ENCODE measurements at places on chromosomes 12 and 14.

GRCh38 chr12:56487448-56488040 is 417 bp downstream of the GLS2 start:
- no peak for DNase-seq

- peak; percentile 46 for DNase-seq
Observed at GRCh38 chr14:75418850-75419768, 8.7 kb upstream of the JDP2 start.

GRCh38 chr12:74747305-74747704 is 209.7 kb downstream of the ATXN7L3B start:
- no peak for DNase-seq

DNA sequence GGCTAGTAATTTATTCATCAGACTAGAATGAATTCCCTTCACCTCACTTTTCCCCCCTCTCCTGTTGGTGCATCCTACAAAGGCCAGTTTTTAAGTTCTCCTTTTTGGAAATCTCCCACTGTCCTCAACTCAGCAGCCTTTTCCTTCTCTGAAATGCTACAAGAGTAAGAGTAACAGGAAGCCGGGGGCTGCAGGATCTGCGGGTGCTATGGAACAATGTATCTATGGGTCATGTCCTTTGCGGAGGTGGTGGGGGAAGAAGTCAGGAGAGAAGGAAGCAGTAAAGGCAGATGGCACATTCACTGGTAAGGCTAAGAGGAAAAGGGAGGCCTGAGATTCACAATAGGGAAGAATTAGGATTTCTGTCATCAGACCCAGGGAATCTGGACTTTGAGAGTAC is 22.2 kb upstream of the TESC start:
- DNase-seq: no peak

DNA sequence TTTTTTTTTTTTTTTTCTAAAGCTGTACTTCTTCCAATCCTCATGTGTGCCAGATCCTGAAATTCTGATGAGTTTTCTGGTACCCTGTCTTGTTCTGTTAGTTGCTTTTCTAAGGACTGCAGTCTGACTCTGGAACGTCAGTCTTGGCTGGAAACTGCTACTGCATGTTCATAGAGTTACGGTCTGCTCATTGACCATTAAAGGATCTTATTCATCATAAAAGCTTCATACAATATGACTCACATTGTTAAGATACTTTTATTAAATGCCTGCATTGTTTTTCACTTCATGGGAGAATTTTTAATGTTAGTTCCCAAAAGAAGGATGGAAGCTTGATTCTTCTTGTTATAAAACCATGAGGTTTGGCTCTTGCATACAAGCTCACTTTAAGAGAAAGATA is 233.6 kb downstream of the SYT10 start:
- DNase-seq: no peak

DNA sequence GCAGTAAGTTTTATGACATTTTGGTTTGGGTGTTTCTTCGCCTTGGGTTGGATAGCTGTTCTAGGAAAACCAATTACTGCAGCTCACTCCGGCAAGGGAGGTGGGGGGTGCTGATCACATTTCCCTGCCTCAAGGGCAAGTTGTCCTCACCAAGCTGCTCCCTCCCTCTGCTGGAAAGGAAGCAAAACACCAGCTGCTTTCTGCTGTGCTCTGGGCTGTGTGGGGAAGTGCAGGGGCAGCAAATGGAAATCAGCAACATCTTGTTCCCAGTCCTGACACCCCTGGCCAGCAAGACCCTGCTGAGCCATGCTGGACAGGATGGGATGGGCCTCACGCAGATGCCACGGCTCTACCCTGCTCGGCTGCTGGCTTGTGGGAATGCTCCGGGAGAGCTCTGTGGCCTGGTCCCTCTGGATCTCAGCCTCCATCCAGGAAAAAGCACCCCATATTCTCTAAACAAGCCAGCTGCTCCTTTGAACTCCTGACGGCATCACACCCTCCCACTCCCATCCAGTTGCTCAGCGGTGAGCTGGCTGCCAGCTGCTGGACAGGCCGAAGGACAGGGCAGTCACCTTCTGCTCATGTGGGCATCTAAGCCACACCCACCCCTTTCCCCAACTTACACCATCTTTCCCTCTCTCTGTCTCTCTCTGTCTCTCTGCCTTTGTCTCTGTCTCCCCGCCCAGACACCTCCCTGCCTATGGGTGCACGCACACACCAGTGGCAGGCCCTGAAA is 52.4 kb upstream of the EIF5 start:
- DNase-seq: no peak

GRCh38 chr12:11778713-11779685 is 129.5 kb downstream of the ETV6 start:
- no peak for DNase-seq

GRCh38 chr12:4267704-4268328 is 5.7 kb upstream of the CCND2 start:
- no peak for DNase-seq

- no peak for DNase-seq
Observed at GRCh38 chr14:34926552-34926951, 51.4 kb upstream of the BAZ1A start.

DNA sequence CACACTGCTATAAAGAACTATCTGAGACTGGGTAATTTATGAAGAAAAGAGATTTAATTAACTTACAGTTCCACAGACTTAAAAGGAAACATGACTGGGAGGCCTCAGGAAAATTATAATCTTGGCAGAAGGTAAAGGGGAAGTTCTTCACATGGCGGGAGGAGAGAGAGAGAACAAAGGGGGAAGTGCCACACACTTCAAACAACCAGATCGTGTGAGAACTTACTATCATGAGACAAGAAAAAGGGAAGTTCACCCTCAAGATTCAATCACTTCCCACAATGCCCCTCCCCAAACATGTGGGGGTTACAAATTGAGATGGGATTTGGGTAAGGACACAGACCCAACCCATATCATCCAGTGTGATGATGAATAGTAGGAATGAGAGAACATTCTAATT is 366.5 kb downstream of the LRFN5 start:
- DNase-seq: no peak

- no peak for DNase-seq
Observed at GRCh38 chr12:32451816-32452215, 52.5 kb downstream of the FGD4 start.

DNA sequence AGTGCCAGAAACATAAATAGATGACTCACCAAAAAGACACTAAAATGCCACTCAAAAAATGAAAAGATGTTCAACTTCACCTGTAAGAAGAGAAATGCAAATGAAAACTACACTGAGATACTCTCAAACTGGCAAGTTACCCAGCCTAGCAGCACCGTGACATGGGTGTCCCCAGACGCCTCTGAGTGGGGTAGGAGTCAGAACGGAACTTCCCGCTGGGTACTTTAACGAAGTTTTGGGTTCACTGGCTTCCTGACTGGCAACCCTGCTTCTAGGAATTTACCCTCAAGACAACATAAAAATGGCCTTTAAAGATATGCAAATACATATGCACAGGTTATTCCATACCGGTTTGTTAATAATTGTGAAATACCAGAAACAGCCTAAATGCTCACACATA is 52.6 kb downstream of the RIMBP2 start:
- no peak for DNase-seq

- no peak for DNase-seq
Observed at GRCh38 chr12:12404297-12404696, 47.4 kb downstream of the BORCS5 start.

DNA sequence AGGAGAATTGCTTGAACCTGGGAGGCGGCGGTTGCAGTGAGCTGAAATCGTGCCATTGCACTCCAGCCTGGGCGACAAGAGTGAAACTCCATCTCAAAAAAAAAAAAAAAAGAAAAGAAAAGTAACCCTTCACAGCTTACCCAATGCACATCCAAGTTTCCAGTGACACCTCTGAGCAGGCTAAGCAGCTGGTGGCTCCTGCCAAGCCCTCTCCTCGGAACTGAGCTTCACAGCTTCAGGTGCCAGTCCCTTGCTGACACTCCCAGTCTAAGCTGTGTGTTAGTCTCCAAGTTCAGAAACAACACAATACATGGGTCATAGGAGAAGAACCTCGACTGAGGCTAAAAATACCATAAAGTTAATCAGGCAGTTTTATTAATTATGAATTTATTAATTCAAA is 7.9 kb downstream of the CD9 start:
- DNase-seq: no peak

DNA sequence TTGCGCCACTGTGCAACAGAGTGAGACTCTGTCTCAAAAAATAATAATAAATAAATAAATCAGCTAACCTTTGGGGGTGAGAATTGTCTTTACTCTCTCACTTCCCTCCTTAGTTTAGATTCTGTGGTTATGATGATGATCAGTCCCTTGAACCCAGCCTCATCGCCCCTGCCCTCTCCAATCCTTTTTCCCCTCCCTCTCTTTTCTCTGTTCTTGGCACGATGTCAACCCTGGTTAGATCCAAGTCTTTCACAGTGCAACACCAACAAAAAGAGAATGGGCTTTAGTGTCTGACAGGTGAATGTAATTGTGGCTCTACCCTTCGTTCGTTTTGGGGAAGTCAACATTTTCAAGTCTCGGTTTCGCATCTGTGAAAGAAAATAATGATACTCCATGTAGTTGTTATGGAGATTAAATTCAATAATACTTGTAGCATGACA is 59.0 kb downstream of the NTN4 start:
- no peak for DNase-seq

DNA sequence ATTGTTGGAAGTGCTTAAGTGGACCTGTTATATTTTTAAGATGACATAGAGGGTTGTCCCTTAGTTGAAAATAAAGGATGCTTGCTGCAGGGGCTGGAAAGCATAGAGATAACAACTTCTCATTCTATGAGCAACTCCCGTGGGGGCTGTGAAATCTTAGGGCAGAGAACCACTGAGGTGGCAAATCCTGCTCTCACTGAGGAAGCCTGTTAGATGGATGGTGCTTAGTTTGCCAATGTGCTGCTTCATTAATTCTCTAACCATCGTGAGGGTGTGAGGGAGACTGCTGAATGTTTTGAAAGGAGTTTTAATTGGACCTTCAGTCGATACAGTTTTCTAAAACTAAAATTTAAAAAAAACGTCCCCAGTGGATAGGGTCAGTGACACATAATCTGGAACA is 46.5 kb downstream of the PTPRO start:
- DNase-seq: no peak

GRCh38 chr14:93683226-93683625 is 105.1 kb downstream of the PRIMA1 start:
- no peak for DNase-seq

GRCh38 chr14:102854091-102854703 is 68.3 kb upstream of the AMN start:
- DNase-seq: no peak

- no peak for DNase-seq
Observed at GRCh38 chr12:27940245-27940644, 32.3 kb downstream of the PTHLH start.

DNA sequence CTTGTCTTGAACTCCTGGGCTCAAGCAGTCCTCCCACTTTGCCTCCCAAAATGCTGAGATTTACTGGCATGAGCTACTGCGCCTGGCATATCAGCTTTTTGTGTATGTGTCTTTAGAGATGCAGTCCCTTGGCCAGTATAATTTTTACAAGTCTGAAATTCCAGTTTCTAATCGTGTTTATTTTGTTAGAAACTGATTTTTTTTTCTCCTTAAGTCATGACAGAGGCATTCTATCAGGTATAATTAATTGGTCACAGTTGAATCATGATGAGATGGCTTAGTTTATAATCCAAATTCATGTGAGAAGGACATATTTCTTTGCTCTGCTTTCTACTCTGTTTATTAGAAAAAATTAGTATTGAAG is 98.9 kb downstream of the PCNX1 start:
- DNase-seq: no peak

- DNase-seq: peak; percentile 30
Observed at GRCh38 chr12:66196806-66197205, 7.8 kb downstream of the IRAK3 start.

DNA sequence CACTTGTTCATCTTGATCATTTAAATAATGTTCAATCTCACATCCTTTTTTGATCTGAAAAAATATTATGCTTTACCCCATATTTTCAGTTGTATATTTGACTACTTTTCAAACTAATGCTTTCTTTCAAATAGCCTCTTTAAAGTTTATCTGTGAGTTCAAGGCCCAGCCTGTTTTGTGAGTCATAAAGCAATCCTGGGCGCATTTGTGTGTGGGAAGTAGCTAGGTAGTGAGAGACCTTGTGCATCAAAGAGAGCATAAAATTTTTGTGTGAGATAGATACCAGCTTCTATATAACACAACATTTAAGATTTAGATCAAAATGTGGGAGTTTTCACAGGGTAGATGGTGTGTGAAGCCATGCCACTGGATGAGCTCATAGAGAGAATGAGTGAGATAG is 405.6 kb downstream of the NAV3 start:
- no peak for DNase-seq

GRCh38 chr12:29521951-29522350 is 24.5 kb upstream of the OVCH1 start:
- DNase-seq: no peak

GRCh38 chr12:45186762-45187161 is 29.1 kb upstream of the ANO6 start:
- no peak for DNase-seq

DNA sequence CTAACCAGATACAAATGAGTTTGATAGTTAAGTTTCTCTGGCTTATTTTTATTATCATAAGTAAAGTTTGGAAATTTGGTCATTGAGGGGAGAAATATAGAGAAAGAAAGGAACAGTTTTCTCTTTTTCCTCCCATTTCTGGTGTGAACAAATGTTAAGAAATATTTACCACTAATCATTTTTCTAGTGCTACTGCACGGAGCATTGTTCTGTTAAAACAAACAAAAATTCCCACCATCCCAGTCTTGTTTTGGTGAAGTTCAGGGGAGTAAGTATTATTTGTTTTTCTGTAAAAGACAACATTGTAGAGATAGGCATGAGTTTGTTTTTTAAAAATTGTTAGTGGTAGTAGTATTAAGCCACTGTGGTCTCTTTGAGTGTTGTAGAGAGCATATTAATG is 135.3 kb downstream of the FGD4 start:
- no peak for DNase-seq

DNA sequence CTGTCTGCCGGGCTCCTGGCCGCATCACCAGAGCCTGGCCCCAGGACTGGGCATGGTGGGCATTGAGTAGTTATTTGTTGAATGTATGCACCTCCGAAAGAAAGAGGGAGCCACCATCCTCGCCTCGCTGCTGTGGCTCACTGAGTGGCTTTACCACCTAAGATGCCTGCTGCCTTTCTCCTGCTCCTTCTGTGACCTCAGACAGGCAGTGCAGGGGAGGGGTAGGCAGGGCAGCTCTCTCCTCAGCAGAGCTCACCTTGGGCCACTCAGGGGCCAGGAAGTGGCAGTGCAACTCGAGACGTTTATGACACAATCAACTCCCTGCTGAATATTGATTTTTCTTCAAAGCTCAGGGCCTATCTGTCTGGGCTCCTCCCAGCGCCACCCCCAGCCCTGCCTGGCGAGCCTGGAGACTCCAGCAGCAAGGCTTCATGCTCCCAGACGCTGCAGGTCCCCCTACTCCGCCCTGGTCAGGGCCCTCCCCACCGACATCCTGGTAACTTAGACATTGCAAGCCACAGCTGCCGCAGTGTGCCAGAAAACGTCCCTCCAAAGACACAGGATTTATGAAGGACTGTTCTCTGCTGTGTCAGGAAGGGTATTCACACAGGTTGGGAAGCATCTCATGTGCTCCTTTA is 84.3 kb upstream of the DIO3 start:
- DNase-seq: no peak

Data from GM18507 (cell line).